Right atrium auricular region (tissue), 2 donors: ENCODE measurements at places on chromosomes 1 and 21. TPM values are rescaled to one million over a fixed set of nuclear protein-coding genes. Genes with fewer than 3 reads are reported as not detected.

DNA sequence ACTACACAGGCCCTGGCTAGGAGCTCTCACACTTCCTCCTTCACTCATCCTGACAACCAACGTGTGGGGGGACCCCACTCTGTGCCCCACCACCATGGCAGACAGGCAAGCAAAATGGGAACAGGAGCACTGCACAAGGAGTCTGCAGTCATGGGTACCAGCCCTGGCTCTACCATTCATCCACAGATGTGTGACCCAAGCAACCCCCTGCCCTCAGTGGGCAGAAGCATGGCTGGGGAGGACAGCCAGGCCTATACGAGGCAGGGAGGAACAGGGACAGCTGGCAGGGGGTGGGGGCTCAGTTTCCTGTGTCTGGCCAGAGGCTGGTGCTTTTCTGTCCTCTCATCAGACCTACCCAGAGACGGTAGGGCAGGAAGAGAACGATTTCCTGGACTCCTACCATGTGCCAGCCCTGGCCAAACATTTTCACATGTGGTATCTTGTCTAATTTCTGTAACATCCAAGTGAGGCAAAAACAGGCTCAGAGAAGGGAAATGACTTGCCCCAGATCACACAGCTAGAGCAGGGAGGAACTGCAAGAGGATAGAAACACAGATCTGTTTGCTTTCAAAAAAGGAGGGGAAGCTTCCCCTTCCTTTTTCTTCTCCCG, 178.0 kb downstream of the HIVEP3 start:
- H3K27me3 ChIP-seq: no peaks in the 10 kb centered on the region
- DNase-seq: no peak
- H3K4me1 ChIP-seq: no peaks in the 10 kb centered on the region
- no peak overlapping the region for H3K27ac ChIP-seq
- H3K36me3 ChIP-seq: no peaks in the 10 kb centered on the region
- no peak overlapping the region for H3K4me3 ChIP-seq

DNA sequence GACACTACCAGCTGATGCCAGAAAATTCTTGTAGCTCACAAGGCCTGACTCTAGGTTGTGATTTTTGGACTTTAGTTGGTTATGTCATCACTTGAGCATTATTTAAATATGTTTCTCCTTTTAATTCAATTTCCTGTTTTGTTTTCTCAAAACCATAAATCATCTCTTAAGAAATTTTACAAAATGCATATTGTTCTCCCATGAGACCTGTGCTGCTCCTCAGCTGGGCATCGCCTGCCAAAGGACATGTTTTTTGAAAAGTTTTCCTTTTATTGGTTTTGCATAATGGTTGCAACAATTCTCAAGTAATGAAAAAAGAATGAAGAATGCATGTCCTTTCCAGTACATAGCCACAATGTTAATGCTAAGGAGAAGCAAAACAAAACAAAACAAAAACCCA, 204.7 kb upstream of the LYPLAL1 start:
- no peaks in the 10 kb centered on the region for H3K36me3 ChIP-seq
- no peak overlapping the region for H3K27ac ChIP-seq
- no peaks in the 10 kb centered on the region for H3K27me3 ChIP-seq

DNA sequence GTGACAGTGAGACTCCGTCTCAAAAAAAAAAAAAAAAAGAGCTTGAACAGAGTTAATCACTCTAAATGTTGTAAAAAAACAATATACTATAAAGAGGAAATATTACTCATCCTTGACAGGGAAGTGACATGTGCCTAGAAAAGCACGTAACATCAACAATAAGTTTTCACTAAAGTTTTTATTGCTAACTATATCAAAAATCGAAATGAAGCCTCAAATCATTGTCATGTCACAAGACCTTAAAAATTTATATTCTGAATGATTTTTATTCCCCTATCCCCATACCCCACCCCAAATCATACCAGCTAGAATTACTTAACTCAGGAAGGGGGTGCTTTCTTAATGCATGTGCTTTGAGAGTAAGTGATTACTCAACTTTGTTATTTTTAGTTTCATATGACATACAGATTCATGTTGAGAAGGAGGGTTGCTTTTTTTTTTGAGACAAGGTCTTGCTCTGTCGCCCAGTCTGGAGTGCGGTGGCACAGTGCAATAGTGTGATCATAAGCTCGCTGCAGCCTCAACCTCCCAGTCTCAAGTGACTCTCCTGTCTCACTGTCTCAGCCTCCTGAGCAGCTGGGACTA, 53.6 kb upstream of the MUTYH start:
- DNase-seq: no peak
- H3K27me3 ChIP-seq: no peaks in the 10 kb centered on the region
- no peaks in the 10 kb centered on the region for H3K4me1 ChIP-seq
- H3K4me3 ChIP-seq: no peak overlapping the region

GRCh38 chr1:151655371-151655770, 43.5 kb downstream of the SNX27 start:
- no peak overlapping the region for H3K4me3 ChIP-seq
- H3K4me1 ChIP-seq: peaks cover 9% of the 10 kb centered on the region
- H3K27me3 ChIP-seq: no peaks in the 10 kb centered on the region
- no peak overlapping the region for H3K27ac ChIP-seq
- H3K36me3 ChIP-seq: peaks cover 15% of the 10 kb centered on the region

DNA sequence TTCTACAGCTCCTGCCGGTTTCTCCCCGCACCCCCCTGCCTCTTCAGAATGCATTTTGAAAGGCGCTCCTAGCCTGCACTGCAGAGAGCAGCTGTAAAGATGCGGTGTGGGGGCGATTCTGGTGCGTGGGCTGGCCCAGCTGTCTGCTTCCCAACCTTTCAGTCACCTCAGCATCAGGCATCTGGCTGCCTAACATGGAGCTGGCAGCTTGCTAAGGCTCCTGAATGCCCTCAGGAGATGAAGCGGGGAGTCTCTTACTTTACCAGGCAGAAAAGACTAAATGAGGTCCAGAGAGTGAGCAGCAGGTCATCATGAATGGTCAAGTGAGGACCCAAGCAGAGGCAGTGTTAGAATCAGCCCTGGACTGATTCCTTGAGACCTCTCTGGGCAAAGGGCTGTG, 8.7 kb downstream of the IER5 start:
- DNase-seq: no peak
- H3K4me1 ChIP-seq: no peaks in the 10 kb centered on the region
- H3K27me3 ChIP-seq: no peaks in the 10 kb centered on the region
- no peak overlapping the region for H3K4me3 ChIP-seq
- H3K27ac ChIP-seq: no peak overlapping the region

GRCh38 chr1:19262047-19262446, 10.4 kb downstream of the MRTO4 start:
- H3K27me3 ChIP-seq: no peaks in the 10 kb centered on the region
- no peaks in the 10 kb centered on the region for H3K4me1 ChIP-seq
- DNase-seq: no peak

DNA sequence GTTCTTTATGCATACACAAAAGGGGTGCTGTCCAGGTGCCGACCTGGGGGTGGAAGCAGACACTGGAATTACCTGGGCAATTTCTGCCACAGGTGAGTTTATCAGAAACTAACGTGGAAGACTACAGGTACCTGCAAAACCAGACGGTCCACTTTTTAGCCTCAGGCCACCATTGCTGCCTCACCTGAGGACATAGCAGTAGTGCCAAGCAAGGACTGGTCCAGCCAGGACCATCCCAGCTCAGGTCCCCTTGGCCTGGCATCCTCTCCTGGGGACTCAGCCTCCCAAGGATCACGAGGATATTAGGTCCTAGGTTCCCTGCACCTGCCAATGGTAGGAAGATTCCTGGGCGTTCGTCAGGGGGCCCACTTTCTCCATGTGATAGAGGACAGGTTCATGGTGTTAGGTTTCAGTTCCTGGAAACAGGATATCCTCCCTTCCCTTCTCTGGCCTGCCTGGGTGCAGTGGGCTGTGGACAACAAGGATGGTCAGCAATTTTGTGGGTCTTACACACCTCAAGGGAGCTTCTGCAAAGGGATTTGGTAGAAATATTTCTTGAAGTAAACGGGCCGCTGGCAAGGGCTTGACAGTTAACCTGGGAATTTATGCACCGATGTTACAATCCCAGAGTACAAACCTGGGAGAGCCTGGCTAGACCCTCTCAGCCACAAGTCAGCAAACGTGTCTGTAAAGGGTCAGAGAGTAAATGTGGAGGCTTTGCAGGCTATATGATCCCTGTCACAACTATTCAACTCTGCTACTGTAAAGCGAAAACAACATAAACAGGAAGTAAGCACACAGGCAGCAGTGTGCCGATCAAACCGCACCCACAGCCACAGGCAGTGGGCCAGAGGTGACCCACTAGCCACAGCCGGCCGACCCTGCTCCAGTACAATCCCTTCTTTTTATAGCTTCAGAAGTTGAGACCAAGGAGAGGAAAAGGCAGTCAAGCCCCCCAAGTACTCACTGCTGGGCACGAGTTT, 71.4 kb upstream of the RAB4A start:
- H3K27ac ChIP-seq: no peak overlapping the region
- H3K36me3 ChIP-seq: no peaks in the 10 kb centered on the region
- peaks cover 3% of the 10 kb centered on the region for H3K4me1 ChIP-seq
- no peak overlapping the region for H3K4me3 ChIP-seq

GRCh38 chr1:3021233-3021671, at the start of gene ACTRT2:
Gene ACTRT2, plus strand, starts transcription at chr1:3021467. Its CDS starts 220 bp downstream, at chr1:3021687.
- no peak for DNase-seq
- H3K36me3 ChIP-seq: no peaks in the 10 kb centered on the region
- no peaks in the 10 kb centered on the region for H3K4me1 ChIP-seq
- no peak within 1 kb of the TSS for H3K4me3 ChIP-seq
- no peak within 1 kb of the TSS for H3K27ac ChIP-seq

DNA sequence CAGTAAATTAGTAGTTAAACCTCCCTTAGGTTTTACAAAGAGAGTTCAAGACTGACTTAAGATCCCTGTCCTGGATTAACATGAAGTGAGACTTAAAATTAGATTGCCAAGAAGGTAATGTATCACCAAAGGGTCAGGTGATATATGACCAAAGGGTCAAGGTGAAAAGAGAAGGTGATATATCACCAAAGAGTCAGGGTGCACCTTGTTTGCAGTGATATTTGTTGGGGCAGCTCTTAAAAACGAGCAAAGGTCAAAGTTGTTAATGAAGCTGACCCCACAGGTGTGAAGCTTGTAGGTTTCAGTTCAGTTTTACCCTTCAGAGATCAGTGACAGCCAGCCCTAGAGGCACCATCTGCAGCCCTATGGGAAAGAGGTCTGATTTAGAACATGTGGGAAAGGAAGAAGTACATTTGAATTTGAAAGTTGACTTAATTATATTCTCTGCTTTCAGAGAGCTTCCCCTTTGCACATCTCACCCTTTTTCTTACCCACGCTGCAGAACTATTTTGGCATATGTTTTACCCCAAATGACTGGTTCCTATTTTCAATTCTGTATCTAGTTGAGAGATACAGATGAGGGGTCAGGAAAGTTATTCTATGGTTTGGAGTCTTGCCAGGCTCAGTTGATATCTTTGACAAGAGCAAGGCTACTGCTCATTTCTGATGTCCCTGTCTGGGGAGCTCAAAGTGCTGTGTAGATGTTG, 170.8 kb downstream of the S1PR1 start:
- no peaks in the 10 kb centered on the region for H3K4me1 ChIP-seq
- DNase-seq: no peak
- H3K27ac ChIP-seq: no peak overlapping the region
- no peak overlapping the region for H3K4me3 ChIP-seq

DNA sequence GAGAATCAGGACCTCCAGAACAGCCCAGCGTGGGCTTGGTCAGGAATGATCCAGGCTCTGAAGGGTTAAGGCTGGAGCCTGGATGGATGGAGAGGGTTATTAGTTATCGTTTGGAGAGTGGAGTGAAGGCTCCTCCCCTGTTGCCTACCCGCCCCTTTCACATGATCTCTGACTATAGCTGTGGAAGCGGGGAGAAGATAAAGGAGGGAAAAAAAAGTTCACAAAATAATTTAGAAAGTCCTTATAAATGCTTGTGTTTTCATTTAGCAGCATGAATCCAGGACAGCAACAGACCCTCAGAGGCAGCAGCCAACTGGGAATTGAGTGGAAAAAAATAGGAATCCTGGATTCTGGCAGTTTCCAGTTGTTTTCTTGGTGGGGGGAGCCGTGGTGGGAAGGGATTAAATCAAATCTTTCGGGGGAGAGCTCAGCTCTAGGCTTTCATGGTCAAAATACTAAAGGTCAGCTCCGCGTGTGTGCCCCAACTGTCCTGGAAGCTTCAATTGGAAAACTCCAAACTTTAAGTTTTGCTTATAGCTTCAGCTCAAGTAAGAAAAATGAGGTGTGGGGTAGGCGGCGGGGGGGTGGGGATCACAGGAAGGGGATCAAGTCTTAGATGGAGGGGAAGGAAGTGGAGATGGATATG, 595 bp upstream of the DDR2 start:
- H3K4me3 ChIP-seq: peak overlapping the region; percentile 49
- no peaks in the 10 kb centered on the region for H3K27me3 ChIP-seq
- no peak for DNase-seq
- no peaks in the 10 kb centered on the region for H3K36me3 ChIP-seq
- H3K27ac ChIP-seq: peak overlapping the region; percentile 96
- no peaks in the 10 kb centered on the region for H3K4me1 ChIP-seq

DNA sequence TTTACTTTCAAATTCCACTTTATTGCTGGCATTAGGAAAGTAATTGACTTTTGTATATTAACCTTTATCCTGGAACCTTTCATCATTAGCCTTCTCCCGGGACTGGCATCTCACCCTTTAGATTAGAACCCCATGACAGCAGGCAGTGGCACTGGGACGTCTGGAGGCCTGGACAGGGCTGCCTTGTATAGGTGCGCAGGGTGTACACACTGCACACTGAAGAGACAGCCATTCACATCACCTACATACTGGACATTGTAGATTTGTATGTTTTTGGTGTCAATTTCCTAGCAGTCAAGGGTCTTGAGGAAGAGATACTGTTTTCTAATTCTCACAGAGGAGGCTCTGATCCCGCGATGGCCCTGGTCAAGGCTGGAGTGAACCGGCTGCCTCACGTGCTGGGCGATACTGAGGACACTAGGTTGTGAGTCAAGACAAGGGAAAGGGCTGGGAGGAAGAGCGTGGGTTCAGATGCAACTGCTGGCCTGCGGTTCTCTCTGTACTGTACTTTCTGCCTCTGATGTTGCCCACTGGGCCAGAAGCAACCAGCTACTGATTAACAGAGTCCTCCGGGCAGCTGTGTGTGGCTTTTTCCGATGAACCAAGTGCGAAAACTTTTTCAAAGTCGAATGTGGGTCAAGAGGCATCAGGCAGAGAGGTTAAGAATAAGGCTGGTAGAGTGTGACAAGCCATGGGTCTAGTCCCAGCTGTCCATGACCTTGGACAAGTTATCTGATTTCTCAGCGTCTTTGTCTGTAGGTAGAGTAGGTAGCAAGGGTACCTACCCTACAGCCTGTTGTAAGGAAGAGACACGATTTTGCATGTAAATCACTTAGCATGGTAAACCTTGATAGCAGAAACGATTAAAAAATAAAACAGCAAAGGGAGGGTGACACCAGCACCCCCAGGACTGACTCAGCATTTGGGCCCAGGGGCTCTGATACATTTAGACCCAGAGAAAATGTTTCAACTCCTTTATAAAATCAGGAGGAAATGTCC, 38.2 kb upstream of the SLC25A33 start:
- H3K4me1 ChIP-seq: no peaks in the 10 kb centered on the region
- no peak overlapping the region for H3K27ac ChIP-seq
- no peaks in the 10 kb centered on the region for H3K36me3 ChIP-seq
- H3K4me3 ChIP-seq: no peak overlapping the region
- no peak for DNase-seq

Gene EGLN1
- total RNA-seq: 76.7 TPM

Gene GUCA2A
- total RNA-seq: not detected

Gene TEDDM1
- total RNA-seq: not detected

Gene DIRAS3
- total RNA-seq: 7.3 TPM

Gene FAM151A
- total RNA-seq: not detected

Gene GFI1
- 1.1 TPM for total RNA-seq

Gene GPX7
- total RNA-seq: 12.0 TPM

Gene RAB25
- 0.98 TPM for total RNA-seq

Gene PGLYRP3
- not detected for total RNA-seq

Gene ATP6V1G3
- total RNA-seq: not detected

Gene YARS1
- total RNA-seq: 33.1 TPM

Gene PROK1
- 1.0 TPM for total RNA-seq

Gene POU3F1
- total RNA-seq: not detected
